ENCODE measurements at places on chromosomes 1 and 21.

DNA sequence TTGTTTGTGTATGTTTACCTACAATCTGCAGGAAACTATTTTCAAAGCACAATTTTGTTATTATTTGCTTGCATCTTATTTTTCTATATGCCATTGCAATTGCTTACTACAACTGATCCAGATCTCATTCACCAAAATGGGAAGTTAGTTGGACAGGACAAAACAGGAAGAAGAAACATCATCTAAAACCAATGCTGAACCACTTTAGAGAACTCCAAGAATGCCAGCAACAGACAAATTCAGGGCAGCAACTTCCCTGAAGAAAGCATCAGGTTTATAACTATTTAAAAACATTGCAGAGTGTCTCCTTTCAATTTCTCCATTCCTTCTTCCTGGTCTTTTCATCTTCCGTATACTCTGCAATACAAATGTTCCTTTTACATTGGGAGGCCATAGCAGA, 82.4 kb upstream of the SMYD2 start:
- no peak for DNase-seq

DNA sequence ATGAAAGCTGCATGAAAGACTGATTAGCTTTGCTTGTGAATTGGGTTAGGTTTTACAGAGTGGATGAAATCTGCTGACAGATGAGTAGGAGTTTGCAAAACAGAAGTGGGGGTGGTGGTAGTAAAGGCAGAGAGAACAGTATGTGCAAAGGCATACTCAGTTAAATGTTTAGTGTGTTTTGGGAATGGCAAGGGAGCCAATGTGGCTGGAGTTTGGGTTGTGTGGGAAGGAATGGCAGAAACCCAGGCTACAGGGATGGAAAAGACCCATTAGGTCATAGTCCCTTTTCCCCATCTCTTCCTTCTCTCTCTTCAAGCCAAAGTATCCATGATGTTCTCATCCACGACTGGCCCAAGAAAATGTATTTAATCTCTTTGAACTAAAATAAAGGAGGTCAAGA, 362.2 kb upstream of the LYPLAL1 start:
- no peak for DNase-seq

DNA sequence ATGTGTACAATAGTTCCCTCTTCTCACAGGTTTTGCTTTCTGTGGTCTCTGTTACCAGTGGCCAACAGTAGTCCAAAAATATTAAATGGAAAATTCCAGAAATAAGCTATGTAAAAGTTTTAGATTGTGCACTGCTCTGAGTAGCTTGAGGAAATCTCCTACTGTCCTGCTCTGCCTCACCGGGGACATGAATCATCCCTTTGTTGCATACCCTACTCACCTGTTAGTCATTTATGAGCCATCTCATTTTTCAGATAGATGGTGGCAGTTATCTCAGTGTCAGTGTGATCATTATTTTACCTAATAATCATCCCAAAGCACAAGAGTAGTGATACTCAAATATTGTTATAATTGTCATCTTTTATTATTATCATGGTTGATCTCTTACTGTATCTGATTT, 688.1 kb downstream of the PLA2G4A start:
- DNase-seq, result no peak

GRCh38 chr1:236471653-236472052, 52.1 kb upstream of the LGALS8 start:
- DNase-seq, result no peak

GRCh38 chr1:17416389-17416788, 23.1 kb downstream of the RCC2 start:
- DNase-seq, result no peak

Measured in stimulated activated CD8-positive, alpha-beta memory T cell treated with anti-CD3 and anti-CD28 coated beads, Interleukin-2, amount 100 ng/mL, for 48 hours (primary cell).